ENCODE measurements at places on chromosomes 16 and 17. TPM values are rescaled to one million over a fixed set of nuclear protein-coding genes. Genes with fewer than 3 reads are reported as not detected.

DNA sequence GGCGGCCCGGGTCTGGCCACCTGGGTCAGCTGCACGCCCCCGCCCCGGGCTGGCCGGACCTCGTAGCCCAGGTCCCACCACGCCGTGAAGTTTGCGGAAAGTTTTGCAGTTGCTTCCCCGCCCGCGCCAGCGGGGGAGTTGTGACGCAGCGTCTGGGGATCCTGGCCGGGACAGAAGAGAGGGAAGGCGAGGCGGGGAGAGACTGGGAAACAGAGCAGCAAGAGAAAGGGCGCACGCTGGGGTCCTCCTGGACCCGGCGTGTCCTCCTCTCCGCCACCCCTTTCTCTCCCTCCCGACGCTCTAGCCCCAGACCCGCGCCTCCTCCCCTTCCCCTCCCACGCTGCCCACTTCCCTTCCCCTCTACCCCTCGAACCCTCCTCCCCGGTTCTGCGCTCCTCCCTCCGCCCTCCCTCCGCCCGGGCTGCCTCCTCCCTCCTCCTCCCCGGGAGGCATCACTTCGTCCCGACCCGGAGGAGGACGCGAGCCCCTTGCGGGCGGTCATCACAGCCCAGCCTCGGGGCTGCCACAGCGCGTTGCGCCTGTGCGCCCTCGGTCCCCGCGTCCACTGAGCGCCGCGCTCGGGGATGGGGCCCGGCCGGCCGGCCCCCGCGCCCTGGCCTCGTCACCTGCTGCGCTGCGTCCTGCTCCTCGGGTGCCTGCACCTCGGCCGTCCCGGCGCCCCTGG, at the start of gene MRC2:
TSS of gene MRC2 (plus strand) at position 452 of the 685 bp plus-strand sequence. CDS start at position 585, 133 bp downstream.
- DNase-seq, result no peak

DNA sequence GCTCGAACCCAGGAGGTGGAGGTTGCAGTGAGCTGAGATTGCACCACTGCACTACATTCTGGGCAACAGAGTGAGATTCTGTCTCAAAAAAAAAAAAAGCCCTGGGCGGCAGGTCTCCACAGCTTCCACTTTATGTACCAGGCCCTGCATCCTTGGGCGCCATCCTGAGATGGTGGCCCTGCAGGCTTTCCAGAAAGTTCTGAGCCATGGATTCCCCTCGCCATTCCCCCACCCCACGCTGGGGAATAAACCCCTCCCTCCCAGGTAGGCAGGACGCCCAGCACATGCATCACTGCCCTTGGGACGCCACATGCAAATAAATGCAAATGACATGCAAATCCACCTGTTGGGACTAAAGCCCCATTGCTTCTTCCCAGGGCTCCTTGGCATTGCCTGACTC, 13.8 kb upstream of the ZNF469 start:
- no peak for DNase-seq

DNA sequence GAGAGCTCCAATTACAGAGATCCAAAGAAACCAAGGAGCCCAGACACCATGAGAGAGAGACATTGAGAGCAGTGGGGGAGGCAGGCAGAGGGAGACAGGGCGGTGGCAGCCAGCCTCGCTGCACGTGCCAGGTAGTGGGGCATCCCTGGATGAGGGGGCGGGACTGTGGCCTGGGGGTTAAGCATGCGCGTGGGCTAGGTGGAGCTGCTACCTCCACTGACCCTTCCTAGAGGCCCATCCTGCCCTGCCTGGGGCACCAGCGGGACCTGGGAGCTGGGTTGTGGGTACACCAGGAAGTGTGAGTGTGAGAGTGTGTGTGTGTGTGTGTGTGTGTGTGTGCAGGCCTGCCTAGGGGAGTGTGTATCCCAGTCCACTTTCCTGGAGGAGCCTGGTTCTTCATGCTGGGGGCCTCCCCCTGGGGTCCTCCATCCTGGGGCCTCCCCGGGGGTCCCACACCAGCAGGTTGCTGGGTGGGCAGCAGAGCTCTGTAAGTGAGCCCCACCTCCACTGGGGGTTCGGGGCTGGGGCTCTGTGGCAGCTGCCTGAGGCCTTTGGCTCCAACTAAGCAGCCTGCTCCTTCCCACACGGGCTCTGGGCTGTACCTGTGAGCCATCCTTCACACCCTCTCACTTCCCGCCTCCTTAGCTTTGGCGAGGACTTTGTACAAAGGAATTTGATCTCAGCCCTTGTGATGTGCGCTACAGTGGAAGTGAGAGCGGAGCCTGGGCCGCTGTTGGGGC, 127.4 kb downstream of the IRF8 start:
- DNase-seq, result no peak

DNA sequence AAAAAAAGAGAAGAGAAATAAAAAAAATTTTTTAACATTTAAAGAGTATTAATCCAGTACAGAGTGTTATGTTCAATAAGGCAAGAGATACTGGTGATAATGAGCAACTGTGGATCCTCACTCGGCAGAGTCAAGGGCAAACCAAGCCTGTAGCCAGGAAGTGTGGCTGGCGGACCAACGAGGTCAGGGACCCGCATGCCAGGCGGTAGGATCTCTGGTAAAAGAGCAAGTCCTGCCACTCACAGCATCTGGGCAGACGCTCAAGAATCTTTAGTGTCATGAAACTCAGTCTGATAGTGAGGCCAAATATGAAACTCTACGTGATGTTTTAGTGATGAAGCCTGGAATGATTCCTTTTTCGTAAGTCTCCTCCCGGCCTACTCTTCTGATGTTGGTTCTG, 8.3 kb upstream of the GEMIN4 start:
- DNase-seq, result no peak

DNA sequence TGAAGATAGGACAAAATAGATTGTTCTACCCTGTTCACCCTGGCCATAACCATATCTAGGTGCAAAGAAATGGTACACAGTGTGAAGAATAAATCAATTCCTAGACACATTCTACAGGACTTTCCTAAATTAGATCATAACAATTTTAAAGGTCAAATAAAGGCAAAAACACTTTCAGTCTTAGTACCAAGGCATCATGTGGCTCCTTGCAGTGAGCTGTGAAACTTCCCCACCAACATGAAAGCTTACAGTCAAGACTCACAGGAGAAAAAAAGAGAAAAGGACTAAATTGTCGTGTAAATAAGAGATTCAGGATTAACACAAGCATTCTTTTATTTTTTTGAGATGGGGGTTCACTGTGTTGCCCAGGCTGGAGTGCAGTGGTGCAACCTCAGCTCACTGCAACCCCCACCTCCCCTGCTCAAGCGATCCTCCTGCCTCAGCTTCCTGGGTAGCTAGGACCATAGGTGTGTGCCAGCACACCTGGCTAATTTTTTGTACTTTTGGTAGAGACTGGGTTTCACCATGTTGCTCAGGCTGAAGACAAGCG, 14.2 kb downstream of the NSMCE1 start:
- DNase-seq, result no peak

DNA sequence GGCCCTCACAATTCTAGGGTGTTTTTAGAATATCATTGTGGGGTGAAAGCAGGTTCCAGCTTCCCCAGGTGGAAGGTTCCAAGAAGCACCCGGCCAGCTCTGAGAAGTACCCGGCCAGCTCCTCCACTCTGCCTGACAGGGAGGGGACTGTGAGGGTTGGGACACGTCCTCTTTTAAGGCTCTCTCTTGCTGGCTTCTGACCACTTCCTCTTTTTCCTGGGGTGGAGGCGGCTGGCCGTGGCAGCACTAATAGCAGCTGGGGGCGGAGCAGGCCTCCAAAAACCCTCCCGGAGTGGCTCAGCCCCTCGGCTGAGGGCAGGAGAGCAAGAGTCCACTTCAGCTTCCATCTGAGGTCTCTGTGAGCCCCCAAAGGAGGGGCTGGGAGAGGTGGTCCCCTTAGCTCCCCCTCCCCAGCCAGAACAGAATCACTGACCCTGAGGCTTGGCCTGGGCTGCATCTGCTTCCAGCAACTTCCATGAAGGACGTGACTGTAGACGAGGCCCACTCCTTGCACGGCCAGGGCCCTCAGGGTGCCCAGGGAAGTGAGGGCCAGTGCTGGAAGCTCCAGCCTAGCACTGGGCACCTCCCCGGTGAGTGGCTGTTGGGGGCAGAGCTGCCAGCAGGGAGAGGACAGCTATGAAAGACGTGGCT, 26.7 kb upstream of the PLCG2 start:
- DNase-seq, result no peak

DNA sequence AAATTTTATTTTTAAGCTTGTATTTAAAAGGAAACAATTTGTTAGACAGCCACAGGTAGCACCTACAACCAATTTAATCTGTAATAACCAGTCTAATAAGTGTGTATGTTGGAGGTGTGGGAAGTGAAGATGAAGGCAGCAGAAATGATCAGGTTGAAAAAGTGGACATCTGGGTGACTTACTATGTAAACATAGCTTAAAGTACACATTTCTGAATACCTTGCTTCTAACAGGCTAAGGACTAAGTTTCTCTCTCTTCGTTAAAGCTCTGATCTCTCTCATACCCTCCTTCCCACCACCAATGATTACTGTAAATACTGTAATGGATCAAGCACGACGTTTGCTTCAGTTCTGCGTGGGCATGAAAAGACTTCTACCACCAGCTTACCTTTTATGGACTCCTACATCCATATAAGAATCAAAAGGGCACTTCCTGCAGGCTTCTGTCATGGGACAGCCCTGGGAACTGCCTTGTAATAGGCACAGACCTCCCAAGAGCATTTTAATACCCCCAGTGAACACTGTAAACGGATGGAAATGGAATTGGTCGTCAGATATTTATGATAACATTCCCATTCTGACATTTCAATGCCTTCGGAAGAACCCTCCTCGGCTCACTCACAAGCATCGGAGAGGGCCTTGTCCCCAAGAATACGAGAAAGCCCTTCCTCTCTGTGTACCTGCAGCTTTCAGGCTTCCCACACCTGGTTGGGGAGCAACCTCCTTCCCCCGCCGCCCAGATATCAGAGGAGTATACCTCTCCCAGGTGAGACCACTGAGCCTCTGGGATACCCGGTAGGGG, 700 bp downstream of the CCDC43 start:
- no peak for DNase-seq

DNA sequence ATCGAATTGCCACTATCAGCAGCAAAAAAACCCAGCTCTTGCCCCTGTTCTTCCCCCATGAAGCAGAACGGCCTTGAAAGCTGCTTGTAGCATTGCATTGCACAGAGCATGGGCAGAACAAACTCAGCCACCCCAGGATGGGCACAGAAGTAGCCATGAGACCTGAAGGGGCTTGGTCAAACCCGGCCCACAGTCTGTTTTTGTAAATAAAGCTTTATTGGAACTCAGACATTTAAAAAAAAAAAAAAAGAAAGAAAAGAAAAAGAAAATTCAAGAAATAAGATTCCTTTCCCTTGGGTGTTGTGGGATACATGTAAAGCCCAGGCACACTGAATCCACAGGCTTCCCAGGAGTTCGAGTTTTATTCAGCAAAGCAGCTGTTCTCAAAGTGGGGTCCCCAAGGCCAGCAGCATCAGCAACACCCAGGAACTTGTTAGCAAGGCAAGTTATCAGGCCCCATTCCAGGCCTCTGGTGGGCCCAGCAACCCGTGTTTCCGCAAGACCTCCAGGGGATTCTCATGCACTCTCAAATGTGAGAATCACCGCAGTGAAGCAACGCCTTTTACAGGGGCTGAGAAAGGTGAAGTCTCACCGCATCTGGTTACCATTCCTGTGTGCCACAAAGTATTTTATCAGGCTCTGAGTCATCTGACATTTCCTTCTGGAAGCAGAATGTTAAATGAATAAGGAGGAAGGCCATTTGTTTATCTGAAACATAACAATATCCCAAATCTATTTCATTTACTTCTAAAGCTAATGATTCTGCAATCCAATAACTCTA, 108.2 kb downstream of the SLC39A11 start:
- no peak for DNase-seq

GRCh38 chr16:88002749-88003148, 51.5 kb downstream of the BANP start:
- DNase-seq, result no peak

DNA sequence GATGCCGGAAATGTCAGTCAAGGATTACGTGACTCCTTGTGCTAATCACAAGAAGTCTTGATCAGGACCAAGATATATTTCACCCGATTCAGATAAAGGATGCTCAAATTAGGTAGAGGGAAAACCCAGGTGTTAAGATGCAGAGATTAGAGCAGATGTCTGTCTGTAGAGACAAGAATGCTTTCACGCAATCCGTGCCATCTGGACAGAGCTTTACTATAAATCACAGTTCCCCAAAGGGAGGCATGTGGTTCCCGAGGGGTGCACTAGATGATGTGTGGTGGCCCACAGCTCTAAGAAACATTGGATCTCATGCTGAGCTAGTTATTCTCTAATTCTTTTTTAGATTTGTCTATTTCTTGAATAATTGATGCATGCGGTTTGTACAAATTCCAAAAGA, 9.8 kb upstream of the MAP3K14 start:
- DNase-seq, result no peak

DNA sequence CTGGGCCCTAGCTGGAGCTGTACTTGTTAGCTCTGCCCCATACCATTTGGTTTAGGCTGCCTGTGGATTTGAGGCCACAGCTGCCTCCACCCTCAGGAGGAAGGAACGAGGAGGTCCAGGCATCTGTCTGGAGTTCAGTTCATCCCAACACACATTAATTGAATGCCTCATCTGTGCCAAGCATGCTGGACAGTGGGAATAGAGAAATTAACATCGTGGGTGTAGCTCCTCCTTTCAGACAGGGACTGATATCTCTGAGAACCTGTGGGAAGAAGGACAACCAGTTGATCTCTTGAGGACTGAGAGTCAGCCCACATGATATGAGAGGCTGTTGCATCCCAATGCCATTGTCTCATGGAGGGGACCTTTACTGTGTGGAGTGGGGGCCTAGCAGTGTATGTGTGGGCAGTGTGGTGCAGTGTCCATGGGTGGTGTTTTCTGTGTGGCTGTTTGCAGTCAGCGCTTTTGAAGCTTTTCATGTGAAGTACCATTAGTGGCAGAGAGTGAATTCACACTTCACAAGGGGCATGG, 29.4 kb upstream of the DDX52 start:
- DNase-seq, result no peak

DNA sequence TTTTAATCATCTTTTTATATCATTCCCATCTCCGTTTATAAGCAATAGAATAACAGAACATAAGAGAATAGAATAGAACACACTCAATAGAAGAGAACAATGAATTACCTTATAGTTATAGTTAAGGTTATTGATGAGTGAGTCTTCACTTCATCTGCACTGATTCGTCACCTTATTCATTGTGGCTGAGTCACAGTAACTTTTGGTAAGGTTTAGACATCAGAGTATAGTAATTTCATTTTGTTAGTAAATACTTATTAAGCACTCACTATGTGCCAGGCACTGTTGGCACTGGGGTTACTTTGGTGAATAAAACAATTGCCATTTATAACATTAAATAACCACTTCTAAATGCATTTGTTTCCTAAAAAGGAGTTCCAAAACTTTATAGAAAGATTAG, 22.5 kb downstream of the PHKB start:
- DNase-seq, result no peak

DNA sequence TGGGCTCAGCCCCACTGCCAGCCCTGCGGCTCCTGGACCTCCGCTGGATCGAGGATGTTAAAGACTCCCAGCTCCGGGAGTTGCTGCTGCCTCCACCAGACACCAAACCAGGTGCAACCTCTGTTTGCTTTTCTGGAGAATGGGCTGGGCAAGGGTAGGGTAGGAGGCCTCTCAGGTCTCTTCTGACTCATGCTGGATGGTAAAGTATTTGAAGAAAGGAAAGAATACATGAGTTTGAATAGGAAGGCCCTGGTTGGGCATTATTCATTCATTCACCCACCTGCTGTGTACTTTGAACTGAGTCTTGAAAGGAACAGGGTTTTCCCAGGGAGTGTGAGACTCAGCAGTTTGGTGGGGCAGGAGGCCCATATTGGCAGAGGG, 6.5 kb upstream of the ORAI3 start:
- DNase-seq, result no peak

The DNASE1 gene
- total RNA-seq, result 14.3 TPM

The LONP2 gene
- 22.2 TPM for total RNA-seq

The TSPAN10 gene
- 0.51 TPM for total RNA-seq

The STH gene
- total RNA-seq, result not detected

The TBX4 gene
- not detected for total RNA-seq

The HSD17B1 gene
- 0.39 TPM for total RNA-seq

All from dermis microvascular lymphatic vessel endothelial cell (primary cell).